Mesothelial cell of epicardium (in vitro differentiated cells): ENCODE measurements at places on chromosomes 1 and 21. TPM values are rescaled to one million over a fixed set of nuclear protein-coding genes. Genes with fewer than 3 reads are reported as not detected.

Gene DDAH1
- total RNA-seq: 26.1 to 28.9 TPM (median 27.3 TPM) in 3 replicates

Gene CXADR
- 36.8 to 41.0 TPM (median 37.5 TPM) in 3 replicates for total RNA-seq

Gene CHIA
- not detected in 3 replicates for total RNA-seq

Gene TSTD1
- 53.2 to 60.3 TPM (median 53.7 TPM) in 3 replicates for total RNA-seq

Gene NKAIN1
- total RNA-seq: 9.4 to 10.2 TPM (median 9.4 TPM) in 3 replicates

Gene CATSPERE
- total RNA-seq: 2.2 to 2.7 TPM (median 2.5 TPM) in 3 replicates

Gene MYBPH
- total RNA-seq: not detected in 3 replicates

Gene CHODL
- 0.72 to 0.95 TPM (median 0.90 TPM) in 3 replicates for total RNA-seq

DNA sequence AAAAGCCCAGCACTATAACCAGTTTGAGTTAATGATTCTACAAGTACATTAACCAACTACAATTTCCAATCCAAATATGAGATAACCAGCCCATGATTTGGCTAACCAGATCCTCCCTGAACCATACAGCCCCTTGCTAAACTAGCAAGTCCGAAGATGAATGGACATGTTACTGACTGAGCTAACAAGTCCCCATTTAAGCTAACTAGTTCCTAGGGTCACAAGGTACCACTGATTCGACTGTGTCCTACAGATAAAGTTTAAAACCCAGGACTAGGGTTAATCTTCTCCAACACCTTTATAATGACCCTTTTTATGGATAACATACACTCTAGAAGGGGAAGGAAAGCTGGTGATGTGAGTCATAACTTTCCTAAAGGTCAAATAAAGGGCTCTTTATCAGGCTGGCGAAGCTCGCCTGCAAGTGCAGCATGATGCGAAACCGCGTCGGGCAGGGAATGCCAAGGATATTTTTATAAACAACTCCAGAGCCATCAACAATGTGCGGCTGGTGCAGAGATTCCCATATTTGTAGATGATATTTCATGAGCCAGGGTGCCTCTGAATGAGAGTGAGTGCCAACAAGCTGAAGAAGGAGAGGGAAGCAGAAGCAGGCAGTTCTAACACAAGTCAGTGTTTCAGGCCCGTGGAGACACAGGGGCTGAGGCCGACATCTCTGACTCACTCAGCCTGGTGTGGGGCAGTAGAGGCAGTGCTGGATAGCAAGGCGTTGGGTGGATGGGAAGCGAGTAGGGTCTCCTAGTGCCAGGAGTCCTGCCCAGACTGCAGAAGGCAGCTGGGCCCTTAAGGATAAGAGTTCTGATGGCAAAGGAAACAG lies 75.6 kb upstream of the ROR1 start:
- H3K36me3 ChIP-seq: no peaks in the 10 kb centered on the region
- no peak for DNase-seq
- H3K4me1 ChIP-seq: peaks cover 9% of the 10 kb centered on the region

- H3K27ac ChIP-seq: peak overlapping the region; percentile 11
- peaks cover 5% of the 10 kb centered on the region for H3K4me1 ChIP-seq
- no peak for DNase-seq
- H3K4me3 ChIP-seq: no peak overlapping the region
These were observed 13.3 kb downstream of the ARV1 start for GRCh38 chr1:230992100-230992774.

- H3K27ac ChIP-seq: no peak within 1 kb of the TSS
- H3K36me3 ChIP-seq: no peaks in the 10 kb centered on the region
- peaks cover 8% of the 10 kb centered on the region for H3K4me1 ChIP-seq
- H3K27me3 ChIP-seq: no peaks in the 10 kb centered on the region
These were observed at the start of gene MAP3K7CL for GRCh38 chr21:29130270-29130969. TSS of gene MAP3K7CL (plus strand) at chr21:29130644. CDS start at chr21:29133345, 2,701 bp downstream.

- H3K4me1 ChIP-seq: peaks cover 11% of the 10 kb centered on the region
- no peak overlapping the region for H3K27ac ChIP-seq
- no peak for DNase-seq
- H3K4me3 ChIP-seq: no peak overlapping the region
These were observed 13.4 kb upstream of the ASCL5 start for GRCh38 chr1:201140235-201140940.

DNA sequence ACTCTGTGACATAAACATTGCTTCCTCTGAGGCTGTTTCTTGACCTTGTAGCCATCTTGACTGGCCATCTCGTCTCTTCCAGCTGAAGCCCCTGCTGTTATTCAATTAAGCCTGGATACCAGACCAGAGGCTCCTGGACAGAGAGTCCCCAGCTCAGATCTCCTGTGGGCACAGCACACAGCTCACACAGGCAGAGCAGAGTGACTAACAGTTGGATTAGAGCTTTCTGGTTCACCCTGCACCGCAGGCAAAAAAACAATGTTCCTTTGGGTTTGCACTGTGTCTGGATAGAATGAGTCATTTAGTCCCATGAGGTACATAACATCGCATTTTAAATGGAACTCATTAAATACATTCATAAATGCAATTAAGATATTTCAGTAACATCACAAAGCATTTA lies 33.4 kb upstream of the USH2A start:
- H3K27ac ChIP-seq: no peak overlapping the region
- H3K4me3 ChIP-seq: no peak overlapping the region
- no peaks in the 10 kb centered on the region for H3K27me3 ChIP-seq
- H3K36me3 ChIP-seq: no peaks in the 10 kb centered on the region

DNA sequence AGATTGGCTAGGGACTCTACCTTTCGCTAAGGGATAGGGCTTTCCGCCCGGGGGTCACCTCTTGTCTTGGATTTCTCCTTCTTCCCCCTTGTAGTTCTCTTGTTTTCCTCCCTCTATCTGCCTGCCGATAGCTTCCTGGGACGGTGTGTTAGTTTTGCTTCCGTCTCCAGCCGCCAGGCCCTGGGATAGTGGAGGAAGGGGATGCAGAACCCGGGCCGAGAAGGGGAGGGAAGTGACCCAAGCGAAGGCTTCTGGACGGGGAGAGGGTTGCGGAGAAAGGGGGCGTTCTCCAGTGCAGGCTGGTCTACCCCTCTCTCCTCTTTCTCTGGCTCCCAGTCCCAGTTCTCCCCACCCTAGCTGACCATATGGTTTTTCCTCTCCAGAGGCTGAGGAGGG lies 871 bp downstream of the TUFT1 start:
- H3K27me3 ChIP-seq: no peaks in the 10 kb centered on the region
- H3K4me1 ChIP-seq: peaks cover 30% of the 10 kb centered on the region
- H3K36me3 ChIP-seq: peaks cover 7% of the 10 kb centered on the region

- no peaks in the 10 kb centered on the region for H3K36me3 ChIP-seq
- peak overlapping the region; percentile 69 for H3K4me3 ChIP-seq
- peaks cover 4% of the 10 kb centered on the region for H3K4me1 ChIP-seq
- no peak for DNase-seq
- H3K27me3 ChIP-seq: peaks cover 9% of the 10 kb centered on the region
These were observed 633 bp upstream of the ETNK2 start for GRCh38 chr1:204152310-204153044.

GRCh38 chr1:43704838-43705237 lies 2.5 kb upstream of the ST3GAL3 start:
- DNase-seq: no peak
- peaks cover 14% of the 10 kb centered on the region for H3K36me3 ChIP-seq
- peak overlapping the region; percentile 39 for H3K27ac ChIP-seq

GRCh38 chr1:208767816-208768215 lies 523.6 kb upstream of the PLXNA2 start:
- H3K4me3 ChIP-seq: no peak overlapping the region
- H3K4me1 ChIP-seq: peaks cover 55% of the 10 kb centered on the region
- peaks cover under 1% of the 10 kb centered on the region for H3K27me3 ChIP-seq
- H3K36me3 ChIP-seq: no peaks in the 10 kb centered on the region
- DNase-seq: no peak

DNA sequence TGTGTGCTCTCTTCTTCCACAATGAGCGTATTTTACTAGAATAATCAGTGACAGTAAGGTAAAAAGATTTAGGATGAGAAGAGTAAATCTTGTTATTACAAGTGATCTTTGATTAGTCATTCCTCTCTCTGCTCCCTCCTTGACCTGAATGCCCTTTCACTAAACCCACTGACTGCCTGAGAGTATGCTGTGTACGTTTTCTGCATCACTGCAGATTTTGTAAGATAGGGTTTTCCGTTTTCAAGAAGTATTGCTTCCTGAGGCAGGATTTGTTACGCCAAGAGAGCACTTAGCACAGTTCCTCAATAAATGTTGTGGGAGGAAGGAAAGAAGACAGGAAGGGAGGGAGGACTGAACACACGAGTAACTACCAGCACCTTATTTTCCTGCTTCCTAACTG lies 7.7 kb upstream of the LAMB3 start:
- peaks cover 20% of the 10 kb centered on the region for H3K4me1 ChIP-seq
- no peaks in the 10 kb centered on the region for H3K36me3 ChIP-seq
- peaks cover 2% of the 10 kb centered on the region for H3K27me3 ChIP-seq
- no peak for DNase-seq
- peak overlapping the region; percentile 15 for H3K27ac ChIP-seq
- H3K4me3 ChIP-seq: no peak overlapping the region

DNA sequence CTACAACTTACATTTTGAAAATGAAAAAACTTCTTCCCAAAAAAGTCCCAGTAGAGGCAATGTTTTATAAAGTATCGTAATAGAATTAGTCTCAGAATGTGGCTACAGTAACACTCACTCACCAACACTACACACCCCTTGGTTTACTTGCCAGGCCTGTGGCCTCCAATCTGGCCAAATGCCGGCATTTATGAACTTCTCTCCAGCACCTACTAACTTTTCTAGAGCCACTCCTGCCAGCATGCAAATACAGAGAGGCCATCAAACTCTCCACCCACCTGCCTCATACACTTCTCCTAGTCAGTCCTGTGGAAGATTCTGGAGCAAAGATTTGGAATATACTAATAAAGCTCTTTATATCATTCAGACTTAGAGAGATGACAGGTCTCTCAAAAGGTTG lies 32.3 kb downstream of the STPG1 start:
- H3K27ac ChIP-seq: no peak overlapping the region
- DNase-seq: no peak
- peaks cover 7% of the 10 kb centered on the region for H3K4me1 ChIP-seq
- peaks cover 1% of the 10 kb centered on the region for H3K27me3 ChIP-seq
- peaks cover 8% of the 10 kb centered on the region for H3K36me3 ChIP-seq

- no peak for DNase-seq
- H3K4me1 ChIP-seq: peaks cover 45% of the 10 kb centered on the region
- peaks cover 63% of the 10 kb centered on the region for H3K27me3 ChIP-seq
- no peak overlapping the region for H3K4me3 ChIP-seq
- no peaks in the 10 kb centered on the region for H3K36me3 ChIP-seq
These were observed 170.0 kb downstream of the LTN1 start for GRCh38 chr21:28822486-28823335.

DNA sequence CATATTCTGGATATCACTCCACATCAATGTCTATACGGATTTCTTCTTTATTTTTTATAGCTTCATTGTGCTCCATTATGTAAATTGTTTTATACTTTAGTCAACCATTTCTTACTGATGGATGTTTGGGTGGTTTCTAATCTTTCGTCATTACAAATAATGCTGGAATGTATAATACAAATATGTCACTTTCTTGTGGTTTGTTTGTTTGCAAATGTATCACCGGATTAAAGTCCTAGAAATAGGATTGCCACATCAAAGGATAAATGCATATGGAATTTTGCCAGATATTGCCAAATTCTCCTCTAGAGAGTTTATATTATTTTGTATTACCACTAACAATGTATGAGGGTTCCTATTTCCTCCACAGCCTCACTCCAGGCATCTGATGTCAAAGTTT lies 48.7 kb upstream of the PRDM2 start:
- no peaks in the 10 kb centered on the region for H3K27me3 ChIP-seq
- H3K4me1 ChIP-seq: no peaks in the 10 kb centered on the region
- H3K4me3 ChIP-seq: no peak overlapping the region

DNA sequence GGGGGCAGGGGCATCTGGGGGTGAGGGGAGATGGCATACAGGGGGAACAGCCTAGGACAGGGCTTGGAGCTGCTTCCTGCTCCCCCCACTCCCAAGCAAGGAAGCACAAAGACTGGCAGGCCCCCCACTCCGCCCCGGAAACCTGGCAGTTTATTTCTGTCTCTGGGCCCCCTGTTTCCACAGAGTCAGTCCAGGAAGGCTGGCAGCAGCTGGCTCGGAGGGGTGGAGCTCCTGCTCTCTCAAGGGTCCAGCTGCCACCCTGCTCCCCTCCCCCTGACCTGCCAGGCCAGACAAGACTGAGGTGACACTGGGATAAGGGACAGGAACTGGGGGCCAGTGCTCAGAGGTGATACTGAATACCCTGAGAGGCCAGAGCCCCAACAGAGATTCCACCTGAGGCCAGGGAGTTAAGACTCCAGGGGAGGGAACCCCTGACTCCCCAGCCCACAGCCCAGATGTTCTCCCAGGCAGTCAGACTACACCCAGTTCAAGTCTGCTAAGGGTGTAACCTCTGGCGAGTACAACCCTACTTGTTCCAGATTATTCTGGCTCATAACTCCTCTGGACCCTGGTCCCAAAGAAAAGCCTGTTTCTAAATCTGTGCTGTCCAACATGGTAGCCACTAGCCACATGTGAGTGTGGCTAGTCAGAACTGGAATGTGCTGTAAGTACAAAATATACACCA lies 26.3 kb downstream of the AHDC1 start:
- H3K36me3 ChIP-seq: peaks cover 3% of the 10 kb centered on the region
- no peak overlapping the region for H3K4me3 ChIP-seq
- H3K4me1 ChIP-seq: peaks cover 26% of the 10 kb centered on the region
- DNase-seq: no peak

DNA sequence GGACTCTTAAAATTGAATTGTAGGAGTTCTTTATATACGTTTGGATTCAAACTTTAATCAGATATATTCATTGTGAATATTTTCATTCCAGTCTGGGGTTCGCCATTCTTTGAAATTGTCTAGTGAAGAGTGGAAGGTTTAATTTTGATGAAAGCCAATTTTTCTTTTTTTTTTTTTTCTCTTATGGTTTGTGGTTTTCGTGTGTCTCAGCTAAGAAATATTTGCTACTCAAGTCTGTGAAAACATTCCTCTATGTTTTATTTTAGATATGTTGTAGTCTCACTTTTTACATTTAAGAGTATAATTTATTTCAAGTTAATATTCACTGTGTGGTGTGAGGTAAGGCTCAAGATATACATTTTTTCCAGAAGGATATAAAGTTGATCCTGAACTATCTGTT lies 220.5 kb downstream of the KCNT2 start:
- H3K27me3 ChIP-seq: no peaks in the 10 kb centered on the region
- H3K4me3 ChIP-seq: no peak overlapping the region

DNA sequence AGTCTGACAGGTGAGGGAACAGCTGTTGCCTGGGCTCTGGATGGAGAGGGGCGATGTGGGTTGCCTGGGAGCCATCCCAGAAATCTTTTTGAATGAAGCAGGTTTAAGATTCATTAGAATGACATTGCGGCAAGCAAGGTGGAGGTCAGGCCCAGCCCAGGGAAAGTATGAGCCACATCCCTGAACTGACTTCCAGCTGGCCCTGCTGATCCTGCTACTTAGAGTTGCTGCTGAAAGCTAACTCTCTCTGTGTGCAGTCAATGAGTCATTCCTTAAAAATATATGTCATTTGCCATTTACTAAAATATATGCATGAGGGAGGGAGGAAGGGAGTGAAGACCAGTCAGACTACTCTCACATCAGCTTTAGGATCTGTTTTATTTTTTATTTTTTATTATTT lies 54.3 kb upstream of the RAB3GAP2 start:
- no peak overlapping the region for H3K27ac ChIP-seq
- no peak overlapping the region for H3K4me3 ChIP-seq
- DNase-seq: no peak
- peaks cover 2% of the 10 kb centered on the region for H3K27me3 ChIP-seq
- no peaks in the 10 kb centered on the region for H3K36me3 ChIP-seq

- DNase-seq: no peak
- no peak overlapping the region for H3K4me3 ChIP-seq
- H3K4me1 ChIP-seq: no peaks in the 10 kb centered on the region
- peaks cover 28% of the 10 kb centered on the region for H3K36me3 ChIP-seq
- no peak overlapping the region for H3K27ac ChIP-seq
- no peaks in the 10 kb centered on the region for H3K27me3 ChIP-seq
These were observed 110.5 kb downstream of the ZNF644 start for GRCh38 chr1:90911353-90911752.
